Glomerular endothelial cell (primary cell): ENCODE measurements at places on chromosomes 11 and 22. TPM values are rescaled to one million over a fixed set of nuclear protein-coding genes. Genes with fewer than 3 reads are reported as not detected.

BAIAP2L2 gene
- 0.24 and 0.93 TPM in 2 replicates for total RNA-seq

KCTD14 gene
- total RNA-seq: 0.58 and 2.0 TPM in 2 replicates

ANO5 gene
- 0.35 and 0.58 TPM in 2 replicates for total RNA-seq

VSIG10L2 gene
- not detected in 2 replicates for total RNA-seq

RASL10A gene
- 0.10 and 0.93 TPM in 2 replicates for total RNA-seq

HTR3B gene
- total RNA-seq: not detected in 2 replicates

LYVE1 gene
- total RNA-seq: 254 and 616 TPM in 2 replicates

IGLL1 gene
- total RNA-seq: not detected in 2 replicates

FTH1 gene
- total RNA-seq: 1,824 and 2,194 TPM in 2 replicates

SMCO4 gene
- total RNA-seq: 12.6 and 24.0 TPM in 2 replicates

OR4A47 gene
- total RNA-seq: not detected in 2 replicates

PRG3 gene
- not detected in 2 replicates for total RNA-seq
